ENCODE measurements at places on chromosomes 1 and 21.
A peak's percentile ranks its signal among the peaks of the same experiment; 100 is the strongest.

DNA sequence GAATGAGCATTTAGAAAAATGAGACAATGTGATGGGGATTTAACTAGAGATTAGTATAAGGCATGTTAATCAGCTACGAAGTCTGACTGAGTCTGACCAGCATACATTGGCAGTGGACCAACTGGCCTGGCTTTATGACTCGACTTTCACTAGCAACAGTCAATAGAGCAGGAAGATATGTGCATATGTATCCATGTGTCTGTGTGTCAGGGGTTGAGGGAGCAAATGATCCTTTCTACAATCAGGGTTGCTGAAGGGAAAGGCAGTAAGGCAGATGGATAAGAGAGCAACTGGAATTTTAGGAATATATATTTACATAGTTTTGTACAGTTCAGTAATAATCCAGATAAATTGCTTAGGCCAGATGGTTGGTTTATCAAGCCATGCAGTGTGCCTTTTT, 645.6 kb downstream of the PLA2G4A start:
- no peak for DNase-seq

GRCh38 chr1:2592672-2593071, 6.1 kb downstream of the PRXL2B start:
- DNase-seq: no peak

- DNase-seq: no peak
These were observed 248.9 kb downstream of the KCNJ6 start for GRCh38 chr21:37667380-37667779.

- no peak for DNase-seq
These were observed 43.0 kb downstream of the SPATA17 start for GRCh38 chr1:217674028-217674729.

DNA sequence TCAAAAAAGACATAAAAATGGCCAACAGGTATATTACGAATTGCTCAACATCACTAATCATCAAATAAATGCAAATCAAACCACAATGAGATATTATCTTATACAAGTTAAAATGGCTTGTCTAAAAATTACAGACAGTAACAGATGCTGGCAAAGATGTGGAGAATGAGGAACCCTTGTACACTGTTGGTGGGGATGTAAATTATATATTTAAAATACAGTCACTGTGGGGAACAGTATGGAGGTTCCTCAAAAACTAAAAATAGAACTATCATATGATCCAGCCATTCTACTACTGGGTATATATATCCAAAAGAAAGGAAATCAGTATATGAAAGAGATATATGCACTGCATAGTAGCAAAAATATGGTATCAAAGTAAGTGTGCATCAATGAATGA, 1037.2 kb upstream of the B3GALT2 start:
- DNase-seq: no peak

GRCh38 chr1:186304982-186305949, 69.8 kb downstream of the TPR start:
- DNase-seq: no peak

- no peak for DNase-seq
These were observed 14.0 kb downstream of the KCNN3 start for GRCh38 chr1:154856049-154856448.

GRCh38 chr1:28507646-28508434, 2.0 kb downstream of the RCC1 start:
- no peak for DNase-seq

- DNase-seq: no peak
These were observed 38.1 kb upstream of the POU3F1 start for GRCh38 chr1:38084700-38085099.

DNA sequence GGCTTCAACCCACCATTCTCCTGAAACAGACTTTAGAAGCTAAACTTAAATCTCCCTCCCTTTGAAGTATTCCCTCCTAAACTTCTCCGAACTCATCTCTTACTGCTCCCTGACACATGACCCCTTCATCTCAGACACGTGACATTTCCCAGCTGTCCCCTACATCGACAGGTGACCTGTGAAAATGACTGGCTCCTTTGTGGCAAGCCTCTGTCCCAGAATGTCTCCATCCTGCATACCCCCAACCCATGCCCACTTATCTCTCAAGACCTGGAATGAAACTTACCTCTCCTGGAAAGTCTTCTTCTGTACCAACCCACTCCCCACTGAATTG, 4.2 kb downstream of the FMOD start:
- no peak for DNase-seq

GRCh38 chr1:50333595-50333974, 89.7 kb downstream of the DMRTA2 start:
- no peak for DNase-seq

DNA sequence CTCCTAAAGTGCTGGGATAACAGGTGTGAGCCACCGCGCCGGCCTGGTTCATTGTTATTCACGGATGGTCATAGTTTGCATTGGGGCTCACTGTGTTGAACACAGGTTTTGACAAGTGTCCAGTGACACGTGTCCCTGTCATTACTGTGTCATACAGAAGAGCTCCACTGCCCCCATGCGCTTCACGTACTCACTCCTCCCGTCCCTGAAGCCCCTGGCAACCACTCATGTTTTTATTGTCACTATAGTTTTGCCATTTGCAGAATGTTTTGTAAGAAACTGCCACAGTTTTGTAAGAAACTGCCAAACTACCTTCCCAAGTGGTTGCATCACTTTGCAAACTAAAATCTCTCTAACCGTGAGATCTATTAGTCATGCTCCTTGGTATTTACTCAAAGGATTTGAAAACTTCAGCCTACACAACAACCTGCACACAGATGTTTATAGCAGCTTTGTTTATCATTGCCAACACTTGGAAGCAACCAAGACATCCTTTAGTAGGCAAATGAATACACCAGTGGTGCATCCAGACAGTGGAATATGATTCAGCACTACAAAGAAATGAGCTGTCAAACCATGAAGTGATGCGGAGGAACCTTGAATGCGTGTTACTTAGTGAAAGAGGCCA, 163.2 kb upstream of the COL6A1 start:
- peak; percentile 44 for DNase-seq

DNA sequence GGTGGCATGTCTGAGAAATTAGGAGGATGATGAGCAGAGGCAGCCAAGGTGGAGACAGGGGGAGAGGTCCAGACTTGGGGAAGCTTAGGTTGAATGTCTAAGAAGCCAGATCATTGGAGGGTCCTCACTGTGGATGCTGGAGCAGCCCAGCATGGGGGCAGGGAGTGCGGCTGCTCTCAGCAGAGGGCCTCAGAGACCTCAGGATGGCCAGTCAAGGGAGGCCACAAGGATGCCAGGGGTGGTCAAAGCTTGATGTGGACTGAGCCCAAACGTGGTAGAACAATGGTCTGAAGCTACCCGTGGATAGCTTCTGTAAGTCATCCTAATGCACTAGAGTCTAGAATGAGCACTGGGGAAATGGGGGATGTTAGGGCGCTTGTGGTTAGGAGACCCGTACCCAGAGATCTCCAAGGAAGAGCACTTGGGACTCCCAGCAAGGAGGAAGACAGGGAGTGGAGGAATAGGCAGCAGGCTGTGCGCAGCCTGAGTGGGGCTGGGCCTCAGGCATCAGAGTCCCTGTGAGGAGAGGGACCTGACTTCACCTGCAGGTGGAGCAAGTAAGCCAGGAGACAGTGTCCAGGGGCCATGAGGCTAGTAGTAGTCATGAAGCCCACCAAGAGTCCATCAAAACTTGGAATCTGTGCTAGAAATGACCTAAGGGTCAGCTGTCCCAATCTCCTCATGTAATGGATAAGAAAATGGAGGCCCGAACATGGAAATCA, 4.3 kb upstream of the S100A9 start:
- DNase-seq: no peak

DNA sequence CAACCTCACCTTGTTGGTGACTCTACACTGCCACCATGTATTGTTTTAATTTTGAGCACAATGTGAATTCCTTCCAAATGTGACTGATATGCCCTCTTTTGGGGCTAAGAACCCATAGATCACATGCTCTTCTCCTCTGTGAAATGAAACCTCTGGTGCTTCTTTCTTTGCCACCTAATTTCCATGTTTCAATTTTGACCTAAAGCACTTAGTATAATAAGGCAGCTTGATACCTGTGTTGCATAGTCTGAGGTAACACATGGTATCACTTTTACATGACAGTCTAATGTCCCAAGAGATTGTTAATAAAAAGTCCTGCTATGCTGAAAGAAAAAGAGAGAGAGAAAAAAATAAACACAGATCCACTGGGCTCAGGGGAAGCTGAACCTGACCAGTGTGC, 24.2 kb downstream of the CLEC20A start:
- DNase-seq: no peak

GRCh38 chr1:193661385-193661784, 475.0 kb upstream of the B3GALT2 start:
- no peak for DNase-seq

- no peak for DNase-seq
These were observed 67.7 kb downstream of the PLD5 start for GRCh38 chr1:242456726-242457269.

DNA sequence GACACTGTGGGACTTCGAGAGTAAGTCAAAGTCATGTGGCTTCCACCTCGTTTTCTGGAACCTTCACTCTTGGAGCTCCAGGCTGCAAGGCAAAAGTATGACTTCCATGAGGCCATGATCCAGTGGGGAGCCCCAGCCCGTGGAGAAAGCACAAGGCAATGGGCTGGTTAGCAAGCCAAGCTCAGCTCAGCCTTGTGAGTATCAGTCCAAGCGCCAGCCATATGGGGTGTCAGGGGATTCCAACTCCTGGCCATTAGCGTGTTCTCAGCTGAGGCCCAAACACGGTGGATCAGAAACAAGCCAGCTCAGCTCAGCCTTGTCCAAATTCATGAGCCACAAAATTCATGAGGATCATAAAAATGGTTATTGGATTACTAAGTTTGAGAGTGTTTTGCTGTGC, 261.0 kb downstream of the RHOU start:
- no peak for DNase-seq

GRCh38 chr21:45949928-45950739, 31.4 kb upstream of the COL6A1 start:
- DNase-seq: no peak

DNA sequence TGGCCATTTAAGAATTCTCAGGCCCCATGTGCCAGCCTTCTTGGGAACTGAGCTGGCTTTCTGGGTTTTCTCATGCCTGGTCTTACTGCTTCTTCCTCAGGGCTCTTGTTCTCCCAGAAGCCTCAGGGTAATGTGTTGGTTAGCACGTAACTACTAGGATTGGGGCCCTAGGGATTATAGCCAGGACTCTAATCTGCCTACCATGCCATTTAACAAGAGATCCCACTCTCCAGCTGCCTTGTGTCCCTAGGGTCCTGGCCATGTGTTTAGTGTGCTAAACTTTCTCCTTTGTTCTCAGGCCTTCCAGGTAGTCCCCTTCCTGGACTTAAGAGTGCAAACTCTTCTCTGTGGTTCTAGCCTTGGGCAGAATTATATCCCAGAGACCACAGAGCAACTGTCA, 2.2 kb upstream of the SH3BGRL3 start:
- DNase-seq: no peak

DNA sequence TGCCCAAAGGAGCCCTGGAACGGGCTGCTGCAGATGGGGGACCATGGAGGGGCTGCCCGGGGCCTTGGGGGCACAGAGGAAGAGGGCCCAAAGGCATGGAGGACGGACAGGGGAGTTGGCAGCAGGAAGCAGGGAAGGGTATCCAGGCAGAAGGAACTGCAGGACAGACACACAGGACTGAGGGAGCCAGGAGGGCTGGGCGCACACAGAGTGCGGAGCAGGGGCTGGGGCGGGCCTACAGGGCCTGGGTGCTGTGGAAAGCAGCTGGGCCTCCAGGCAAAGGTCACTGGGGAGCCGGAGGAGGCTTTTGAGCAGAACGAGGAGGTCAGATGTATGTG, 28.1 kb downstream of the KRTAP10-1 start:
- DNase-seq: no peak

DNA sequence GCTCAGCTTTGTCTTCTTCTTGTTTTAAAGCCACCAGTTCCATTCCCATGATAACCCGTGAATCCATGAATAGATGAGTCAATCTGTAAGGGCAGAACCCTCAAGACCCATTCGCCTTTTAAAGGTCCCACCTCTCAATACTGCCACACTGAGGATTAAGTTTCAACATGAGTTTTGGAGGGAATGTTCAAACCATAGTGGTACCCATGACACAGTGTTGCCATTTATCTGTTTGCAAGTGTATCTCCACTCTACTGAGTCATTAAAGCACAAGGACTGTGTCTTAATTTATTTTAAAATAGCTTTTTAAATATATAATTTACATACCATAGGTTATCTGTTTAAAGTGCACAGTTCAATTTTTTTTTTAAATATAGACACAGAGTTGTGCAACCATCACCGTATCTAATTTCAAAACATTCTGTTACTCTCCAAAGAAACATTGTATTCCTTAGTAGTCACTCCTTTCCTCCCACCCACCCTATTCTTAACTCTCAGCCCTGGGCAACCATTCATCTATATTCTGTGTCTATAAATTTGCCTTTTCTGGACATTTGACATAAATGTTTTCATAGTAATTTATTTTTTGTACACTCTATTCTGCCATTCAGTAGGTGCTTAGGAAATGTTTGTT, 4.8 kb upstream of the IL24 start:
- no peak for DNase-seq

- DNase-seq: no peak
These were observed 18.0 kb upstream of the BTG2 start for GRCh38 chr1:203287109-203287893.

- no peak for DNase-seq
These were observed 136.2 kb downstream of the RHOU start for GRCh38 chr1:228871314-228872061.

- DNase-seq: no peak
These were observed 26.9 kb upstream of the EYA3 start for GRCh38 chr1:28115267-28115666.

- no peak for DNase-seq
These were observed 27.7 kb upstream of the LY9 start for GRCh38 chr1:160768295-160768657.

- DNase-seq: no peak
These were observed 894 bp downstream of the RGS1 start for GRCh38 chr1:192576190-192577144.

GRCh38 chr1:70847013-70847412, 200.6 kb downstream of the PTGER3 start:
- DNase-seq: no peak

GRCh38 chr1:214494706-214495105, 56.7 kb downstream of the PTPN14 start:
- no peak for DNase-seq

DNA sequence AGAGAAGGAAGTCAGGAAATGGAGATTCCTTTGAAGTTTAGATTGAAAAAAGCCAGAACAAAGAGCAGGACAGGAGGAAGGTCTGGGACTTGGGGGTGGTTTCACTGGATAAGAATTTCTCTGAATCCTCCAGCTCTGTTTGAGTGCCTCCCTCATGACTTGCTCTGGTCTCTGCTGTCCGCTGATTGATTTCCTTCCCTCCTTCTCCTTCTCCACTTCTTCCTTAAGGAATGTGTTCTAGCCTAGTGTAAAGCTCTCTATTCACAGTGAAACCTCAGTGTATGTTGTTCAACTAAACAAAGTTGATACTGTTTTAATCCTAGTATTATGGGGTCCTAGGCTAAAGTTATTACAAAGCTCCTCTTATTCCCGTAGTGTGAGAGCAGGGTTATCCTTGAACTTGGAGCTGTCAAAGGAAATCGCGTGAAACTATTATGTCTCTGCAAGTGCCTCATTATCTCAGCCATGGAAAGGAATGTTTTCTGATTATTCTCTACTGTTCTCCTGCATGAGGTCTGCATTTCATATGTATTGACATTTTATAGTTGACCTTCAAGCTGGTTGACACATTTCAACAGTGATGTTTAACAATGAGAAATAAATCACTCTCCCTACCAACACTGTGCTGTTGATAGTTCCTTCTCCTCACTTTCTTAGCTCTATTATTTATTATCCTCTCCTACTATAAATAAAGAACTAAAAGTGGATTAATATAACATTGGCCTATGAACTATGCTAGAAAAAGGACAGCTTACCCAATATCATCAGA, 82.7 kb upstream of the KCTD3 start:
- DNase-seq: no peak

Data from fibroblast of skin of left biceps (primary cell).